ENCODE measurements at places on chromosomes 5 and 9.

DNA sequence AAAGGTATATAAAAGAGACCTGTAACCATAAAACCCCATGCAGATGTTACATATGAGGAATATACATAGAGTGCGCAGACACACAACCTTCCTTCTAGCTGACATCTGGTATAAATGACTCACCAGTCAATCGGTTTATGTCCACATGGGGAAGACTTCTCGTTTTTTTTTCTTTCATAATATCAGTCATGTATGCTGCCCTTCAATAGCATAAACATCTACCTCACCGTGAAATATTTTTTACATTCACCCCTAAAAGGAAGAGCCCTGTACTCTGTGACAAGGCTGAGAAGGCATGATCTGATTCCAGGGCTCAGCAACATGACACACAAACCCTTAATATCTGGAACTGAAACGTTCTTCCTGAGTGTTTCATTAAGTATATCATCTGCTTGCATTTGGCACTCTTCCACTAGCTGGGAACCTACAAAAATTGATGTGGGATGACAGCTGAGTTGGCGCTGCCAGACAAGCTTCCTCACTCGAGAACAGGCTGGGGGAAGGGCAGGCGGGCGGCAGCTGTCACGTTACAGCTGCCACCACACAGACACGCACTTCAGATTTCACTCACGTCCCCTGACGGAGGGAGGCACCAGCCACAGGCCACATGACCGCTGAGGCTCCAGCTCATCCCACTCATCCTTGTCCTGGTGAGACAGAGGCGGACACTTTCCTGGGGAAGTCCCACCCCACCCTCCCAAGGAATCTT lies 74.2 kb downstream of the SHB start:
- DNase-seq: peak; percentile 78

DNA sequence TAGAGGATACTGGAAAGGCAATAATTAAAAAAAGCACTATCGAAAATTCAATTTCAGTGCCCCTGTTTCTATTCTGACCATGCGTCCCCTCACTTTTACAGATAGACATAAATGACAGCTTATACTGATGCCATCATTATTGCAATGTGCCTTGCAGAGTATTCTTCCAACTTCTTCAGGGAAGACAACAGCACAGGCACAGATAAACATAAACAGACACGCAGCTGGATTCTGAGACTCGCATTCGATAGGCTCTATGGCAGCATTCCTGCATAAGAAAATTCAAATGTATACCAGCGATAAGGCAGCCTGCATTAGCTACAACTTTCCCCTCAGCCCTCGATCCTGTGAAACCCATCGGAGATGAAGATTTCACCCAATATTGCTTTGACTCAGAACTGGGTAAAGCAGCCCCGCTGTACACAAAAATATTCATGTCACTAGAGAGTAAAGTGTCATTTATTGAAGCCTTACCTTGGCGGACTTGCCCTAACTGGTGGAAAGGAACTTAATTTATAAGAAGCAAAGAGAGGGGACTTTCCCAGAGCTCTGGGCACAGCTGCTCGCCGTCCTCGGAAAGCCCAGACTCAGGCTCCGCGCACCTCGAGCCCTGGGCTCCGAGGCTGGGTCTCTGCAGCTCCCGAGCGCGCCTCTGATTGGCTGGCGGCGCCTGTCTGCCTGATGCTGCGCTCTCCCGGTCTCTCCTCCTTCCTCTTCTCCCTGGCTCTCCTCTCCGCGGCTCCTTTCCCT lies at the start of gene CDH18:
Gene CDH18, minus strand, starts transcription at position 589 of the 750 bp plus-strand sequence. CDS start 149,214 bp downstream, outside the sequence.
- peak; percentile 76 for DNase-seq

GRCh38 chr5:11684607-11685006 lies 219.6 kb downstream of the CTNND2 start:
- no peak for DNase-seq

- no peak for DNase-seq
These were observed 1.0 kb downstream of the SIT1 start for GRCh38 chr9:35649431-35650340.

GRCh38 chr9:128404560-128404959 lies 16.1 kb upstream of the CERCAM start:
- DNase-seq: no peak

GRCh38 chr5:16913187-16914107 lies 22.6 kb downstream of the MYO10 start:
- no peak for DNase-seq

DNA sequence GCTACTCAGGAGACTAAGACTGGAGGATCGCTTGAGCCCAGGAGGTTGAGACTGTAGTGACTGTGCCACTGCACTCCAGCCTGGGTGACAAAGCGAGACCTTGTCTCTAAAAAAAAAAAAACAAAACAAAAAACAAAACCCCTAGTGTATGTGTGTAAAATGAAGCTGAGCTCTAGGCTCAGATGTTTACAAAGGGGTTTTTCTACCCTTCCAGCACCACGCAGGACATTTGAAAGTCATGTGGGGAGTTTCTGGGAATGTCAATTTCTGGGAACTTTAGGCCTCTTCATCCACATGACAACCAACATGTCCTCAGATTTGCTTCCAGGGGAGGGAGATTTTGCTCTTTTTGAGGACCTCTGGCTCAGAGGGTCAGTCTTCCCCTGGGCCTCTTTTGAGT lies 42.4 kb upstream of the AIF1L start:
- no peak for DNase-seq

GRCh38 chr5:115530426-115530825 lies 14.1 kb downstream of the FEM1C start:
- no peak for DNase-seq

DNA sequence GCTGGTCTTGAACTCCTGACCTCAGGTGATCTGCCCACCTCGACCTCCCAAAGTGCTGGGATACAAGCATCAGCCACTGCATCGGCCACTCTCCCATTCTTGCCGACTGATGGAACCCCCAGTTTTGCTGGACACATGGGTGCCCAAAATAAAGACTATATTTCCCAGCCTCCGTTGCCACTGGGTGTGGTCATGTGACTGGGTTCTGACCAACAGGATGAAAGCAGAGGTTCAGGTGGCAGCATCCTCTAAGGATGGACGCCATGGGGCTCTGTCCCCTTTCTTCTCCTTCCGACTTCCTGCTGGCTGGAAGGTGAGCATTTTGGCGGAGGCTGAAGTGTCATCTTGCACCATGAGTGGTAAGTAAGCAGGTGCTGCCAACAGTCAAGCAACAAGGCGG lies 10.3 kb downstream of the PDLIM7 start:
- no peak for DNase-seq

- no peak for DNase-seq
These were observed 27.8 kb downstream of the CRHBP start for GRCh38 chr5:76980518-76981144.

GRCh38 chr5:179227580-179228311 lies 117.5 kb downstream of the ADAMTS2 start:
- no peak for DNase-seq

DNA sequence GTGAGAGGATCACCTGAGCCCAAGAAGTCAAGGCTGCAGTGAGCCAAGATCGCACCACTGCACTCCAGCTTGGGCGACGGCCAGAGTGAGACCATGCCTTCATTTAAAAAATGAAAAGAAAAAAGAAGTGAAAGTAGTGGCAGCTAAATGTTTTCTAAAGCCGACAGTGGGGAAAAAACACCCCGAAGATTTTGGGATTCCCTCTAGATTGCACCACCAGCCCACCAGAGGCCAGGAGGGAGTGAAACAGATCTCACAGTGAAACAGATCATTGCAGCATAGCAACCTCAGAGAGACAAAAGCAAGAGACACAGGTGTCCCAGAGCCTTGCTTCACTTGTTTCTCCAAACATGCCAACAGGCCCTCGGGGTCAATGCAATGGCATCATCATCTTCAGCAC lies 156.8 kb downstream of the PAX5 start:
- no peak for DNase-seq

- DNase-seq: no peak
These were observed 33.7 kb upstream of the S1PR3 start for GRCh38 chr9:88957526-88957925.

GRCh38 chr5:128340648-128341047 lies 197.4 kb downstream of the FBN2 start:
- DNase-seq: no peak

GRCh38 chr9:127980060-127980705 lies 606 bp downstream of the EEIG1 start:
- peak; percentile 30 for DNase-seq

- peak; percentile 14 for DNase-seq
These were observed 61.1 kb downstream of the DPYSL3 start for GRCh38 chr5:147448766-147449165.

GRCh38 chr5:93677359-93677891 lies 64.0 kb downstream of the POU5F2 start:
- peak; percentile 95 for DNase-seq

DNA sequence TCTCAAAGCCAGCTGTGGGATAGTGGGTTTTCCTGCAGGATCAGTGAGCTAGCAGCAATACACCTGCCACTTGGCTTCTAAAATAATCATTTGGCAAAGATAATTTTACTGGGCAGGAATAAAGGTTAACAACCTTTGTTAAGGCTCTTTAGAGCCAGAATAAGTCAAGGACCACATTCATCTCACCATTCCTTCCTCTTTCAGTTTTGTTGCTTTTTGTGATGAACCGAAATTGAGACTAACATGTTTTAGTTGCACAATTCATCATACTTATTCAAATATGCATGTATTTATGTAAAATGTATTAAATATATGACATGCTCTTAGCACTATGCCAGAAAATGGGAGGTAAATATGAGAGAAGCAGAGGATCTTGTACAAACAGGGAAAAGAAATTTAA lies 824.4 kb upstream of the TYRP1 start:
- no peak for DNase-seq

DNA sequence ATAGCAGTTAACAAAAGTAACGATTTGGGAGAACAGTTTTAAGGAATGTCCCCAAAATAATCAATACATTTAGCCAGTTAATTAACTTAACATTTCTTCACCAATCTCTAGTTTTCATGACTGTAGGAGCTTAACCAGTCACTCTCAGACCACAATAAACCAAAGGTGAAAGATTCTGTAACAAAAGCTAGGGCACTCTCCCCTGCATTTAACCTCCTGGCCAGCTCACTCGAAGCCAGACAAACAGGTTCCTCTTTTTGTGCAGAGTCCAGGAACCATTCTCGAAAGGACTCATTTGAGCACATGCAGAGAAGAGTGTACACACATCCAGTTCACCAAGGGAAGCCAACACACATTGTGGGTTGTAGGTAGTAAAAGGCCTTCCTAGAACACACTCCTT lies 6.5 kb downstream of the IL7R start:
- no peak for DNase-seq

GRCh38 chr5:150783422-150783928 lies 4.9 kb downstream of the SMIM3 start:
- DNase-seq: peak; percentile 90

- no peak for DNase-seq
These were observed 49.5 kb downstream of the RCL1 start for GRCh38 chr9:4842213-4842612.

- DNase-seq: no peak
These were observed 42.1 kb downstream of the POU4F3 start for GRCh38 chr5:146380714-146381113.

DNA sequence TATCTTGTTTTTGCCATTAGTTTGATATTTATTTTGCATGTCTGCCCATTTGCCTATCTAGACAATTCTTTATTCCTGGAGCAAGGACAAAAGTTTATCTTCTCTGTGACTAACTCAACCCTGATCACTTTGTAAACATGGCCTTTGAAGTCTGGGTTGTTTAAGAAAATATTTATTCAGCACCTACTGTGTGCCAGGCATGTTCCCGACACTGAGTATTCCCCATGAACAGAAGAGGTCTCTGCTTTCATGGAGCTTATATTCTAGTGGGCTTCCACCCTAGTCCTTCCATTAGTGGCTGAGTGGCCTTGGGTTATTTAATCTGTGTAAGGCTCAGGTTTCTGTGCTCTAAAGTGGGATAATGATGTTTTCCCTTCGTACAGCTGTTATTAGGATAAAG lies 49.7 kb downstream of the SEMA6A start:
- DNase-seq: no peak

- no peak for DNase-seq
These were observed 71.3 kb downstream of the GDA start for GRCh38 chr9:72220589-72220988.

DNA sequence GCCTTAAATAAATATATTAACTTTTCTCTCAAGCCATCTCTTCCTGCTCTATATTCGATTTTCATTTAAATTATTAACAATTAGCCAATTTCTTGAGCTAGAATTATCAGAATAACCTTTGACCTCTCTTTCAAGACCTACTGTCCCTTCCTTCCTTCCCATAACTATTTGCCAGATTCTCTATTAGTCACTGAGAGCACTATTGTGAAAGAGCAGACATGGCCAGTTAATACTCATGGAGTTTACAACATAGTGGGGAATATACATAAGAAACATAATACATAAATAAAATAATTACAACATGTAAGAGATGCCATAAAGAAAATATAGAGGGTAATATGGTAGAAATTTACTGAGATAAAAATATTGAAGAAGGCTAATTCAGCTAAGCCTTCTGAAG lies 72.1 kb upstream of the CHD1 start:
- DNase-seq: peak; percentile 20

DNA sequence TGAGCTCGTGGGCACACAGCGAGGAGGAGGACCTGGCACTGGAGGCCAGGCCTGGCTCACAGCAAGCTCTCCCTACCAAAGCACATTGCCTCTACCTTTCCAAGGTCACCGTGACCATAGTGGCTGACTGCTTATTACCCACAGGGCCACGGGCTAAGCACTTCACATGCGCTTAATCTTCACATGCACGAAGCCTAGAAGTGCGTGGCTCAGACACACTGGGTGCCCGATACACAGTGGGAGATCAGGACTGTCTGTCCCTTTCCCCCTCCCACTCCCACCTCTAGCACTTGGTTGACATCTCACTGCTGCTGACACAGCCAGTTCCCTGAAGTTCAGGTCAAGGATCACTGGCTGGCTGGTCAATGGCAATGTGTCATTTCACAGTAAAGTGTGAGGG lies 23.6 kb downstream of the LHX6 start:
- DNase-seq: no peak

- DNase-seq: no peak
These were observed 2.2 kb downstream of the IFNA6 start for GRCh38 chr9:21348430-21348970.

DNA sequence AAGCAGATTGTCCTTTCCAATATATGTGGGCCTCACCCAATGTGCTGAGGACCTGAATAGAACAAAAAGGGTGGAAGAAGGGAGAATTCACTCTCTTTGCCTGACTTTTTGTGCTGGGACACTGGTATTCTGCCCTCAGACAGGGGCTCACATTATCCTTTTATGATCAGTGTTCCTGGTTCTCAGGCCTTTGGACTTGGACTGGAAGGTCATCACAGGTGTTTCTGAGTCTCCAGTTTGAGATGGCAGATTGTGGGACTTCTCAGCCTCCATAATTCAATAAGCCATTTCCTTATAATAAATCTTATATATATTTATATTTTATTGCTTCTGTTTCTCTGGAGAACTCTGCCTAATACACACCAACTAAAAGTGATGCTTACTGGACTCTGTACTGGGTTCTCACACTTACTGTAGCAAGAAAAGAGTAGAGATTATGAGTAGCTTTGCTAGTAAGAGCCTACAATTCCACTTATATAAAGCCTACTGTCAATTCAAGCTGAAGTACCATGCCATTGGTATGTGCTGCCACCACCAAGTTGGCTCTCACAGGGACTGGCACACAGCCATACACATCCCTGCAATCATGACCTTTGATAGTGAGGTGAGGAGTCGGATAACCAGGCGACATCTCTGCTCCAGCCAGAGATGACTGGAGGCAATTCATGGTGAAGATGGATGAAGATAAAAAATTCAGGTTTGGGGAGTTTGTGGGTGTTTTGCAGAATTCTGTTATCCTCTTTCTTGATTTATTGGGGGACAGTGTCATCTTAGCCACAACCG lies 130.7 kb upstream of the NR3C1 start:
- no peak for DNase-seq
